ENCODE measurements at places on chromosomes 2 and 18. TPM values are rescaled to one million over a fixed set of nuclear protein-coding genes. Genes with fewer than 3 reads are reported as not detected.

Gene FOXI3
- not detected for total RNA-seq

Gene SERTAD2
- total RNA-seq: 14.5 TPM

Gene ZNF519
- 14.5 TPM for total RNA-seq

Gene NBAS
- 38.1 TPM for total RNA-seq

DNA sequence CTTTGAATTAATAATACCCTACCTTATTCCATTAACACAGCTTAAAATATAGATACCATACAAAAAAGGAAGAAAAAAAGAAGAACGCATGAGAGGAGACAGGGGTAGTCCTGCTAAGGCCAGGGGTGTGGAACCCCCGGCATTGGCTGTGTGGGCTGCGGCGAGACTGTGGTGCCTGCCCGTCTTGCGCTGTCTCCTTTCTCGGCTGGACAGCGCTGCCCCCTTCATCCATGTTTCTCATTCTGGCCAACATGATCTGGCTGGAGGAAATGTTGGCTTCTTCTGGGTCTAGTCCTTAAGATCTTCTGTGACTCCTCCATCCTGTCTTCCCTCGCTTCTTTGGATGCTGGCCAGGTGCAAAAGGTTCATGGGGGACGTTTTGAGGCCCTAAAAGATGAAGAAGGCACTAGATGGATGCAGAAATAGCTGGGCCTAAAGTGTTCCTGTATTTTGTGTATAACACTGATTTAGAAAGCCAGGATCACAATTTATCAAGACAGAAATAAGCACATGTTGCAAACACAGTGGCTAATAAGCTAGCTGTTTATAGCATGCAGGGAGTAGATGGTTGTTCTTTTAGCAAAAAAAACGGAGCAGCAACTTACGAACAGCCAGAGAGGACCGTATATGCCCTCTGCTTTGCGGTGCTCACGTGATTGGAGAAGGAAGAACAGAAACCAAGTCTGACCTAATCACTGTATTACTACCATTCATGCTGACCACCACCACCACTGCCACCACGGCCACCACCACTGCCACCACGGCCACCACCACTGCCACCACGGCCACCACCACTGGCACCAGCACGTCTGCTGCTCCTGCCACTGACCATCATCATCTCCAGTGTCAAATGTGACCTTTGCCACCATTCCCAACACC lies 71.7 kb upstream of the ASB18 start:
- DNase-seq: no peak

GRCh38 chr2:127675331-127676261 lies at the start of gene LIMS2:
Gene LIMS2 (minus strand): TSS chr2:127675530. CDS start chr2:127675024, 506 bp downstream.
- DNase-seq: no peak

- no peak for DNase-seq
Observed at GRCh38 chr2:61404438-61404837, 66.4 kb downstream of the USP34 start.

DNA sequence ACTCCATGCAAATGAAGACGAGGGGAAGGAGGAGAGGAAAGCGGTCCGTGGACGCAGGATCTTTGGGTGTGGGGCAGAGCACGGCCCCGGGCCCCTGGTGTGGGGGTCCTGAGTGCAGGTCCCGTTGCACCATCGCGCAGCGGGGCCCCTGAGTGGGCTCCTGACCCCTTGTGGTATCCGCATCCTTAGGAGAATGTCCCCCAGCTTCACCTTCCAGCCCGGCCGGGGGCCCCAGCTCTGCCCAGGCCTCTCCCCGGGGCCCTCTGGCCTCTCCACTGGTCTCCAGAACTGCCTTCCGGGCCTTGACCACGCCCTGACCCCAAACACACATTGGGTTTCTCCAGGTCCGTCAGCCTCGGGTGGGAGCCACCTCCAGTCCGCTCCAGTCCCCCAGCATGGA lies 431.8 kb upstream of the SALL3 start:
- no peak for DNase-seq

- no peak for DNase-seq
Observed at GRCh38 chr2:114219456-114219855, 223.0 kb upstream of the DPP10 start.

GRCh38 chr2:72931280-72931910 lies 14.1 kb downstream of the EMX1 start:
- peak; percentile 62 for DNase-seq

DNA sequence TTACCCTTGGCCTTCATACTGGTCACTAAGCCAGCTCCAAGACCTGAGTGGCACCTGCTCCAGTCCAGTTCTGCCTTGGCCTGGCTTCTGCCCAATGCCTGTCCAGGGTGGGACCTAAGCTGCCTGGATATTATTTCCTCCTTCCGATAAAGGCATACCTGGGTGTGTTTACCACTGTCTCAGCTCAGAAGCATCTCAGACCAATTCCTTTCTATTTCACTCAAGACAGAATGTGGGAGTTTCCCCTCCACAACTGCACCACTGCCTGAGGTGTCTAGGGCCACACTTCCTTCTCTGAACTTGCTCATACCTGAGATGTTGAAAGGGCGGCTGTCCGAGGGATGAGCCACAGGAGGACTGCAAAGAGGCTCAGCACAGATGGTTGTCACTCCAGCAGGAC lies 18.4 kb upstream of the CAB39 start:
- peak; percentile 44 for DNase-seq

- DNase-seq: no peak
Observed at GRCh38 chr2:194867328-194867727, 789.7 kb upstream of the SLC39A10 start.

DNA sequence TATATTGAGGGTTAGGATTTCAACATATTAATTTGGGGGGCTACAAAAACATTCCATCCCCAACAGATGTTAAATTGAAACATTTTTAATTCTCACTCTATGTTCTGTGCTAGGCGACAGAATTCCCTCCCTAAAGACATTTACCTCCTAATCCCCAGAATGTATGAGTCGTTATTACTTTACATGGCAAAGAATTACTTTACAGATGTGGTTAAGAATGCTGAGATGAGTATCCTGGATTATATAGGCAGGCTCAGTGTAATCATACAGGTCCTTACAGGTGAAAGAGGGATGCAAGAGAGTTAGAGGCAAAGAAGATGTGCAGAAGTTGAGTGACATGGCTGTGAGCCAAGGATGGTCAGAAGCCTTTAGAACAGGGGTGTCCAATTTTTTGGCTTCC lies 974.1 kb upstream of the ACVR2A start:
- DNase-seq: no peak

DNA sequence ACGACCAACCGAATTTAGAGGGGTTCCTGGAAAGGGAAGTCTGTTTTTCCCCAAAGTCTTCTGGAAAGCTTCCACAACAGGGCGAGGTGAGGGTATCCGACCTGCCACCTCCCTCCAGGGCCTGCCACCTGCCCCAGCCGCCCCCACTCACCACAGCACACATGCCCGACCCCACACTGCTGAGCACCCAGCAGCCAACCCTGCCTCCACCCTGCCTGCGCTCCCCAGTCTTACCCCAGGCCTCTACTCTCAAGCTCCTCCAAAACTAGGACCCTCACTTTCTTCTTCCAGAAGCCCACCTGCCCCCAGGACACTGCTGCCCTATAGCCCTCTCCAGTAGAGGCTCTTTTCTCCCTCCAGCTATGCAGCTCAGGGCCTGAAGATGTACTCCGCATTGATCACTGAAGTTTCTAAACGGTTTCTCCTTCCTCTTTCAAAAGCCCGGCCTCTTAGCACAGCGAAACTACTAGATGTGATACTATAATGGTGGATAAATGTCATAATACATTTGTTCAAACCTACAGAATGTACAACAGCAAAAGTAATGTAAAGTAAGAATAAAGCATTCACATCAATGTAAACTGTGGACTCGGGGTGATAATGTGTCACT lies 128.8 kb upstream of the SLC1A4 start:
- DNase-seq: no peak

- no peak for DNase-seq
Observed at GRCh38 chr18:75551071-75551470, 123.6 kb upstream of the SMIM21 start.

GRCh38 chr2:205827809-205828365 lies 145.6 kb downstream of the NRP2 start:
- DNase-seq: no peak

GRCh38 chr2:32418778-32419177 lies 62.0 kb downstream of the BIRC6 start:
- no peak for DNase-seq

GRCh38 chr2:176710657-176711186 lies 441.5 kb downstream of the MTX2 start:
- no peak for DNase-seq

GRCh38 chr2:118774458-118775133 lies 72.9 kb downstream of the EN1 start:
- DNase-seq: peak; percentile 64

DNA sequence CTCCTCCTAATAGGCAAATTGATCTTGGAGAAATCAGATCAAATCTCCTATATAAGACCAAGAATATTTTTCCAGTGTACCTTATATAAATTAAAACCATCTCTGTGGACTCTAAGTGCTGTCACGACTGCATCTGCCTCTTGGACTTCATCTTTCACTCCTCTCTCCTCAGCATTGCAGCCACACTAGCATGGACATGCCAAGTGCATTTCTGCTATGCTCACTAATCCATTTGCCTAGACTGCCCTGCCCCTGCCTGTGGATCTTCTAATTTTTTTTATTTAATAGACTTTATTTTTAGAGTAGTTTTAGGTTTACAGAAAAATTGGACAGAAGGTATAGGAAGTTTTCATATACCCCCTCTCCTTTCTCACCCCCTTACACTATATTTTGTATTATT lies 146.7 kb upstream of the VWC2L start:
- DNase-seq: no peak

Data from activated CD4-positive, alpha-beta T cell treated with anti-CD3 and anti-CD28 coated beads for 36 hours (primary cell).